AG04450 (cell line): ENCODE measurements at places on chromosomes 3 and 15.

DNA sequence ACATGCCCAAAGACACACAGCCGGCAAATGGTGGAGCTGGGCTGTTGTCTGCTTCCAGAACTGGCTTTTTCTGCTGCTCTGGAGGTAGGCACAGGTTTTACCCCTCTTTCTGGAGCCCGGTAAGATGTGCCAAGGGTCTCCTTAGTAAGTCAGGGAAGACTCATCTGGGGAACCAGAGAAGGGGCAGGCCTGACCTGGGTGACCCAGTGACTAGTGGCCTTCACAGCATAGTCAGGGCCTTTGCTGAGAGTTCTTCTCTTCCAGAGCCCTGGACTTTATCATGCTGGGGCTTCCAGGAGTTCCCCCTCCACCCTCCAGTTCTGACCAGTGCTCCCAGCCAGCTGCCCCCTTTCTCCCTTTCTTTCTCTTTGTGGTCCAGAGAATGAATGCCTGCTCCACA lies 3.2 kb downstream of the CD276 start:
- no peak for DNase-seq

- DNase-seq = no peak
Observed at GRCh38 chr3:71854096-71854495, 69.1 kb upstream of the PROK2 start.

DNA sequence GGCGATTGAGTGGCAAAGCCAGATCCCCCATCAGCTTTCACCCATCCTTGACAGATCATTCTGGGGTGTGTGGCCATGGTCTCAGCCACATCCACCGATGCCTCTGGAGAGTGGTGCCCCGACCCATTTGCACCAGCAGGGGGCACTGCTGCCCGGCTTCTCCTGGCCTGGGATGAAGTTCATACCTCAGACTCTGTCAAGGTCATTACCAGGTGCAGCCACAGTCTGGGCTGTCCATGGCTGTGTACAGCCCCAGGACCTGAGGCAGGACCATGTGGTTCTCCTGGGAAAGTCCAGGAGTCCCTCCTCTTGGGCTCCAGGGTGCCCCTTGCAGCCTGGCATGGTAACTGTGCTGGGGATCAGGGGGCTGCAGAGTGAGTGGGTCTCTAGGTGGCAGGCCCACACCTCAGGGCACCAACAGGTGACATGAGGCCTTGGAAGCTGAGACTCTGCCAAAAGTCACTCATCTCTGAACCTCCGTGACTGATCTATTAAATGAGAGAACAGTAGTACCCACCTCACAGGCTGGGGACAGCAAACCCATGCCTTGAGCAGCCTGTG lies 67.2 kb downstream of the CACNA2D2 start:
- no peak for DNase-seq

DNA sequence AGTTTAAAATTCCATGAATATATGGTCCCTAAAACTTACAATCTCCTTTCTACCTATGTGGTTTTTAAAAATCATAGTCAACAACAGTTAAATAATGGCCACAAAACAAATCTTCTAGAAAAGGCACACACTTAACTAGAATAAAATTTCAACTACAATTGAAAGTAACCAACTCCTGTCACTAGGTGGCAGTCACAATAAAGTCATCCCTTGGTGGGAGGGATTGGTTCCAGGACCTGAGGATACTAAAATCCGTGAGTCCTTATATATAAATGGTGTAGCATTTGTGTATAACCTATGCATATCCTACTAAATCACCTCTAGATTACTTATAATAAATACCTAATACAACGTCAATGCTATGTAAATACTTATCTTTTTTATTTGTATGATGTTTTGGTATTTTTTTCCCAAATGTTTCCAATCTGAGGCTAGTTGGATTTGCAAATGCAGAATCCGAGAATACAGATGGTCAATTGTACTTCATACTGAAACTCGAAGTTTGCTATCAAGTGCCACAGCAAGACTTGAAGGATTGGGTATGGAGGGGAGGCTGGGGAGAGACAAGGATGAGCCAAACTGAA lies 172.6 kb downstream of the FMN1 start:
- DNase-seq = peak; percentile 34

DNA sequence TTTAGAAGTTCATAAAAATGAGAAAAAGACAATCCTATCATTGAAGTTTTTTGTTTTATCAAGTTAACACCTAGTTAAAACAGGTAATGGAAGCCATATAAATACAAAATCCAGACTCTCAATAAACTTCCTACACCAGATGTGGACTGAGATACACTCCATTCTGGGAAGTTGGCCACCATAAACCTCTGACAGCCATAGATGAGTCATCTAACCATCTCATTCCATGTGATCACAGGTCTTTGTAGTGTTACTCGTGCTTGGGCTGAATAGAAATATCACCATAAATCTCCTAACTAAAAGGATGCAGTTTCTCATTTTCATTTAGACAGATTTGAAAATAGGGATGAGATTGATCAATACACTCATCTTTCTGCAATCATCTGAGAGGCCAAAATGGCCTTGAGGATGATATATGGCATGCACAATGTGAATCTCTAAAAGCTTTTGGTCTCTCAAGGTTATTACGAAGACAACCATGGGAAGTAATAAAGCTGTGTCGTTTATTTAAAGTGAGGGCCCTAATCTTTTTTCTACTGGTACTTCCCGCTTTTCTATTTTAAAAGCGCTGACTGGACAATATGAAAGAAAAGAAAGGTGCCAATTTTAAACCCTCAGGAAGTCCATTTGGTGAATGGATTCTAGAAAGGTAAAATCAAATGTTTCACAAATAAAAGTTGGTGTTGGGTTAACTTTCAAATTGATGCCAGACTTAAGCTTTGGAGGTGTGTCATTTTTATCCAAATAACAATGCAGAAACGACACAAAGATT lies 155.5 kb downstream of the POLR2M start:
- peak; percentile 10 for DNase-seq

GRCh38 chr3:21073561-21073960 lies 677.4 kb downstream of the ZNF385D start:
- DNase-seq = no peak

DNA sequence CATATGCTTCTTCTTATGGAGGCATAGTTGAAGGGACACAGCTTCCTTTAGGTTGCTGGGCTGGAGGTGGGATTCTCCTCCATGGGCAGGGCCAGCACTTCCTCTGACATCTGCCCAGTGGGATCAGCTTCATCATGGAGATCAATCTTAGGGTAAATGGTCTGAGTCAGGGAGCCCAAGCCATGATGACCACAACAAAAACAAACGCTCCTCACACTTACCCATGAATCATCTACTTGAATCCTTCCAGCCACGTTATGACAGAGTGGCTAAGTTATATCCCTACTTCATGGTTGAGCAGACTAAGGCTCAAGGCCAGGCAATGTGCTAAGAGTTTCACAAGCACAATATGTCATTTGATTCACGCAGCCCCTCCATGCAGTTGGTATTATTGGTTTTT lies 87.2 kb upstream of the NMNAT3 start:
- no peak for DNase-seq

GRCh38 chr3:111112913-111113312 lies 41.3 kb downstream of the NECTIN3 start:
- no peak for DNase-seq

DNA sequence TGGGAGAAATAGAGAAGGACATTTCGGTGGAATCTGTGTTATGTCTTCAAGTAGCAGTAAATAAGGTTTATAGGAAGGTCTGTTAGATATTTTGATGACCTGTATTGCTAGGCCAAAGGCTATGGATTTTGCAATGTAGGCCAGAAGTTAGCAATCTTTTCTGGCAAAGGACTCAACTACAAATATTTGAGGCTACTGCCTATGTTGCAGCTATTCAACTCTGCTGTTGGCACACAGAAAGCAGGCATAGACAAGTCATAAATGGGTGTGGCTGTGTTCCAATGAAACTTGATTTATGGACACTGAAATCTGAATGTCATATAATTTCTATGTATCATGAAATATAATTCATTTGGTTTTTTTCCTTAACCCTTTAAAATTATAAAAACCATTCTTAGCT lies 438.7 kb upstream of the C2CD4B start:
- no peak for DNase-seq

GRCh38 chr3:79872483-79872882 lies 104.7 kb upstream of the ROBO1 start:
- peak; percentile 42 for DNase-seq

DNA sequence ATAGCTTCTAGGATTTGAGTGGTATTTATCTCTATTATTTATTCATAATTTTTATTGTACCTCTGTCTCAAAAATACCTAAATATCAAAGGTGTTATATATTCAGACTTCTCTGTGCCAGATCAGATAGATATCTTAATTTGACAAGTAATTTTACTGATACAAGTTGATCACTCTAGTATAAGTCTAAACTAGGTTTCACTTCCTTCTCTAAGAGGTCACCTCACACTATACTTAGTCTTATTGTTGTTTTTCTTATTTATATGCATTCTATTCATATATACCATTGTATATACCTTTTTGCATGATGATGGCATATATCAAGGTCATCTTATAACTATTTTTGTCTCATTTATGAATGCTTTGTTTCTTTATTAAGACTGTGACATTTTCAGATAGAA lies 26.4 kb upstream of the HGD start:
- no peak for DNase-seq

- no peak for DNase-seq
Observed at GRCh38 chr3:138060792-138061191, 50.8 kb downstream of the CLDN18 start.

DNA sequence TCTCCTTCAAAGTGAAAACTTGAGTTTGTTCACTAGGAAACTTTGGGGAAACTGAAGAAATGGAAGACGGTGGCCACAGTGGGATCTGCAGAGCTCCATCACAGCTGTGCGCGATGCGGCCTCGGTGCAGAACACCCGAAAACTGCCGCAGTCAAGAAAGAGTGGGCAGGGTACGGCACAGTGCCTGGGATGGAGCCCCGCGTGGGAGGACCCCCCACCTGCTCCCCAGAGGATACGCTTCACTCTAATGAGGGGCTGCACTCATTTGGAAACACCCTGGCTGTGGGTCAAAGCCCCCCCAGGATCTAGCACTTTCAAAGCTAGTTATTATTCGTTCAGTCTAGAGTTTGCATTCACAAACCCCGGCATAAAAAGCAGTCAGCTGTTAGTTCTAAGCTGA lies 9.5 kb downstream of the ADAMTS17 start:
- DNase-seq = no peak

DNA sequence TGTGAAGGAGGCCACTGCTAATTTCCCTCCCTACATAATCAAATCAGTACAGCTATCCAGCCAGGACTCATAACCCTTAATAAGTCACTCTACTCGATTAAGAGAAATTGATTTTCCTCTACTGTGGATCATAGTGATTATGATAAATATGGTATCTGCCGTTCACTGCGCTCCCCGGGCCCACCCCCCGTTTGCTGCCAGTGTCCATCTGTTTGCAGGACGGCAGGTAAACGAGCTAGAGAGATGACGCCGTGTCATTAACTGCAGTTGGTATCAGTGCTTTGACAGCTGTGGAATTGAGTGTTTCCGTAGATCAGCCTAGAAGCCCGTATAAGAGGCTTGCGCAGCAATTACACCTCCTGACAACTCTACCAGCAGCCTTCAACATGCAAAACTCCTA lies 94.9 kb downstream of the ROBO2 start:
- no peak for DNase-seq

DNA sequence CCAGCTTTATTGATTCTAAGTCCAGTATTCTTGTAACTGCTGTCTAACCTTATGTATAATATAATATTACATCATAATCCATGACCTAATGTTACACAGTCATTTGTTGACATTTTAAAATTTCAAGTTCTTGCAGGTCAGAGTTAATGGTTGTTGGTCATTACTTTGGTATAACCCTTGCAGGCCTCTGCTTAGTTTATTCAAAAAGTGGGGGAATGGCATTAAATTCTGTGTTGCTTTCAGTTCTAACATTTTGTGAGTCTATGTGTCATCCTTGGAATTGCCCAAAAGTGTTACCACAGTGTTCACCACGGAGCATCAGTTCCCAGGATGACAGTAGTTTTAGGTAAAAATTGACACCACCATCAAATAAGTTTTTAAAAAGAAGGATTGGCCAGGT lies 174.8 kb upstream of the BCL6 start:
- DNase-seq = no peak

DNA sequence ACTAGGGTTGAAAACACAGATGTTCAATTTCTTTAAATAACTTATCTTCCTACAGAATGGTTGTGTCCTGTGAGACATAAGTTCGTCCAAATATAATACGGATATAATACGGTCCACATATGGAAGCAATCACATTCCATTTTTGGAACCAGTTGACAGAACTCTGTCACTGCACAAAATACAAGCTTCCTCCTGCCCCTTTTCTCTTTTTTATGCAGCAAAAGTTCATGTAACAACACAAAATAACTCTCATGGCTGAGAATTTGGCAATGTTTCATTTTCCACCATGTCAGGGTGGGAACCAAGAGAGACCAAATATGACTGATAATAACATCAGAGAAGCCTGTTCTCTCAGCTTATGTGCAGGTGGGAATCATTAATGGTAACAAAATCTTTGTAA lies 158.1 kb upstream of the ZNF385D start:
- no peak for DNase-seq

DNA sequence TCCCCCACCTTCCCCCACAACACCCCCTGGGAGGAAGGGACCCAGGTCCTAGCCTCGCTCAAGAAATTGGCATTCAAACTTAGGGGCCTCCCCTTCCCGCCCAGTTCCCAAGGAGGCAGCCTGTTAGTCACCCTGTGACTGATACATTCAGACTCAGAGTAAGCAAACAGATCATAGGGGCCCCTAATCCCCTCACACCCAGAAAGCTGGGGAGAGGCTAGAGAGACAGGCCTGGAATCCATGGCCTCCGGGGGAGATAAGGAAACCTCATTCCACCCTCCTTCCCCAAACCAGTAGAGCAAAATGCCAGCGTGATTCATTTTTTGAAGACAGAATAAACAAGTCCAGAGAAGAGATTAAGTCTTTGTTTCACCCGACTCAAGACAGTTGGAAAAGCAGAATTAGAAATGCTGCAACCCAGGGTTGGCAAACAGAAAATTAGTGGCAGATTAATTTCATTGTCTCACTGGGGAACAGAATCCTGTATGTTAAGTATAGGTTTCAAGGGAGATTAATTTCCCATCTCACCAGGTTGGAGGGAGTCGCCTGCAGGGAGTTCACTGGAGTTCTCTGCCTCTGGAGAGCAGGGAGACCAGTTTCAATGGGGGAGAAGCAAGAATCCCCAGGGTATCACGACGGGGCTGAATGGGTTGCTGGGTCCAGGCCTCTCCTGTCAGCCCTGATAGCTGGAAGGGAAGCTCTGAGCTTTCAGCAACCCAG lies 268.3 kb downstream of the UACA start:
- DNase-seq = peak; percentile 82

- DNase-seq = no peak
Observed at GRCh38 chr15:70200511-70201424, 103.1 kb upstream of the TLE3 start.

GRCh38 chr3:153349108-153349499 lies 187.1 kb downstream of the RAP2B start:
- no peak for DNase-seq

- DNase-seq = no peak
Observed at GRCh38 chr3:129421988-129422745, 6.3 kb downstream of the EFCAB12 start.

- no peak for DNase-seq
Observed at GRCh38 chr3:14141602-14142341, 16.9 kb downstream of the TMEM43 start.

- no peak for DNase-seq
Observed at GRCh38 chr15:63226966-63227401, 37.6 kb downstream of the RAB8B start.

GRCh38 chr15:71937650-71938311 lies 127.4 kb downstream of the NR2E3 start:
- no peak for DNase-seq

- DNase-seq = no peak
Observed at GRCh38 chr15:59473226-59473625, 35.2 kb downstream of the FAM81A start.

- DNase-seq = no peak
Observed at GRCh38 chr3:127441764-127442163, 148.8 kb downstream of the TPRA1 start.
